ENCODE measurements at places on chromosomes 2 and 18.
A peak's percentile ranks its signal among the peaks of the same experiment; 100 is the strongest.

- no peak for DNase-seq
Observed at GRCh38 chr2:232386490-232386739, 7.9 kb downstream of the ALPP start.

DNA sequence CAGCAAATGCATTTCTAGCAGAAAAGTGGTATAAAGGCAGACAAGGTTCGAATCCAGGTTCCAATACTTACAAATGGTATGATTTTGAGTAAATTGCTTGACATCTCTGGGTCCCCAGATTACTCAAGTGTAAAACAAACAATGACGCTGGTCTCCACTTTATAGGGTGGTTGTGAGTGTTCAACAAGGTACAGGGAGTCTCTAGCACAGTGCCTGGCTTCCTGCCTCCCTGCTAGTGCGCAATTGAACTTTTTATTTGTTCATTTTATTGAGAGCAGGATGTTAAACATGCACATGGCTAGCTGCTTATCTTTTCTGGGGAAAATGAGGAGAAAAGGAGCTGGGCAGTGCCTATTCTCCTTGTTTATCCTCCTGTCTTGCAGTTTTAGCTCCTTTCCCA, 74.9 kb upstream of the MYL1 start:
- DNase-seq = no peak

DNA sequence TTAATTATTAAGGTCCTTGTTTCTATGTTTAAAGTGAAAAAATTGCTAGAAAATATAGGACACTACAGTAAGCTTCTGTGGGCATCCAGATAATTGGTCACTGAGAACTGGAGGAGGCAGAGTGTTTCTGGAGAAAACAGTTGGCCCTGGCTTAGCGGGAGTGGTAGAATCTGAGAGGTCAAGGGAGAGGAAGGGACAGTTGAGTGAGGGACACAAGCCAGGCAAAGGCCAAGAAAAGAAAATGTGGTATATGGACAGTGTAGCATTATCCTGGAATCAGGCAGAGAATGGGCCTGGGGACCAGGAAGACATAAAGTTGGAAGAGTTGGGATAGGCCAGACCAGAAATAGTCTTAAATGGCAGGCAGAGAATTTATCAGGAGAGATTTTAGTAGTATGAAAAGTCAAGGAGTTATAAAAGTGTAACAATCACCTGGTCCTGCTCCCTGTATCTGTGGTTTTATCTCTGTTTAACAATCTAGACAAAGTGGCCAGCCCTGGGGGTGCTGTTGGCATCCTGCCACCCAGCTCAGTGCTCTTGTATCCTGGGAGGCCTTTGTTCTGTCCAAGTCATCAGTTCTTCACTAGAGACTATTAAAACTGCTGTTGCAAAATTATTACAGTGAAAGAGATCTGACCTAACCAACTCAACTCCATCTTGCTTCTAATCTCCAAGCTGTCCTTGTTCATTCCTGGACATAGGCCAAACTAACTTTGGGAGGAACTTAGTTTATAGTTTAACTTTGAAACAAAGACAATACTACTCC, 15.4 kb upstream of the MSGN1 start:
- no peak for DNase-seq

- DNase-seq = no peak
Observed at GRCh38 chr2:205959521-205959920, 126.5 kb downstream of the INO80D start.

DNA sequence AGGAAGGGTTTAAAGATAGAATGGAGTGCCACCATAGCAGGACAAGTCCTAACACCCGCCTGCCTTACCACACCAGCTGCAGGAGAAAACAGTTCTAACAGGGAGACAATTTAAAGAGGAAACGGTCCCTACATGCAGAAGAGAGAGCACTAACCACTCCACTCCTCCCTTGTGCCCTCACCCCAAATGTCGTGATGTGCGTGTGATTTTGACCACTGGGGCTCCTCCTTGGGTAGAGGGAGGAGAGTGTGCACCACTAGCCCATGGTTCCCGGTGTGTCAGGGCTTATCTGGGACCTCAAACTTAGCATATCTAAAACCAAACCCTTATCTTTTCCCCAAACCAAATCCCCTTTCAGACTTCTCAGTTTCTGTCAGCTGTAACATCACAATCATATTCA, 105.5 kb upstream of the CCDC68 start:
- no peak for DNase-seq

GRCh38 chr18:24089515-24090337, 49.1 kb upstream of the CABYR start:
- DNase-seq = no peak

- DNase-seq = peak; percentile 36
Observed at GRCh38 chr2:54522624-54523281, 66.6 kb downstream of the SPTBN1 start.

GRCh38 chr2:141271346-141271745, 859.5 kb downstream of the LRP1B start:
- no peak for DNase-seq

GRCh38 chr18:45978084-45978483, 11.0 kb upstream of the EPG5 start:
- no peak for DNase-seq

GRCh38 chr2:211793690-211794089, 744.9 kb downstream of the ERBB4 start:
- no peak for DNase-seq

GRCh38 chr2:33195891-33196290, 249.1 kb downstream of the LTBP1 start:
- no peak for DNase-seq

GRCh38 chr18:5746844-5747243, 148.5 kb downstream of the TMEM200C start:
- DNase-seq = no peak

GRCh38 chr2:207333599-207334300, 168.0 kb upstream of the KLF7 start:
- DNase-seq = no peak

DNA sequence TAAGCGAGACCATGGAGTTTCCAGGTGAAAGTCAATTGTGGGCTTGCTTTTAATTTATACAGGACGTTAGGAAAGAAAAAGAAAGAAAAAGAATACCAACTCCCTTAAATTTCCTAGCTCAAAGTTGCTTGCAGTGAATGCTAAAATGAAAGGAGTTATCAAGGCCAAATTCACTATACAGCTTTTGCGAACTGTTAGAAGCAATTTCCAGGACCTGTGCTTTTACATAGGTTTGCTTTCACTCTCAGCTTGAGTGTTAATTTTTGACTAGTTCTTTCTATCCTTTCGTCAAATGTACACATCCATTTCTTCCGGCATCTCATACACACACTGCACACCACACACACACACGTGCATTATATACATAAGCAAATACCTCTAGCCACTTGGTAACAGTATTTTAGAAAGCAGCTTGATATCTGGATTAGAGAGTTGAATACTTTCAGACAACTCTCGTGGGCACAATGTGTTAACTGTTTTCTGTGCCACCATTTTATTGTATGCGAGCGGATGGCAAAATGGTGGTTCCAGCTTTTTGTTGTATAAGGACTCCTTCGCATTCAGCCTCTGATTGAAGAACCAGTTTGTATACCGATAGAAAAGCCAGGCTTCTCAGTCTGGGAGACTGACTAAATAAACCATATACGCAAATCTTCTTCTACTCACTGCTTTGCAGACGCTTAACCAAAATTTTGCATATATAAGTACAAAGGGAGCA, 381.8 kb downstream of the MTX2 start:
- no peak for DNase-seq

DNA sequence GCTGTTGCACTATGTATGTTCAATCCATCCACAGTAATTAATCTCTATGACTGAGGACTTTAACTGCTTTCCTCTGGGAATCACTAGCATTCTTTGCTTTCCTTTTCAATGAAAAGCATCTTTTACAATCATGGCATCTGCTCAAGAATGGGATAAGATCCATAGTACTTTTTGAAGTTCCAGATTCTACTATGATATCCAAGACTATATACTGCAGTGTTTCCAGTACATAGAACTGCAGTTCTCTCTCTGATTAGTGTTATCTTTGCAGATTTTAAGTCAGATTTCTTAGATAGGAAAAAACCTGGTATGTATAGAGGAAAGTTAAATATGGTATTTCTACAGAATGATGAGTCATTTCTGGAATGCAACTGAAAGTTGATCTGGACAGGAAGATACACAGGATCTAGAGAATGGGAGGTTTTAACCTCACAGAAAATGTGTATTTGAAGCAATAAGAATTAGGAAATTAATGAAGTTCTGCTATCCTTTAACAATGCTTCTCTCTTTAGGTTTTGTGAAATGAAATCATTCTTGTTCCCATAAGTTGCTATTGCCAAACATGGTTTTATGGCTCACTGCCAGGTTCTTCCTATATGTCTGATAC, 670.7 kb downstream of the ERBB4 start:
- no peak for DNase-seq

DNA sequence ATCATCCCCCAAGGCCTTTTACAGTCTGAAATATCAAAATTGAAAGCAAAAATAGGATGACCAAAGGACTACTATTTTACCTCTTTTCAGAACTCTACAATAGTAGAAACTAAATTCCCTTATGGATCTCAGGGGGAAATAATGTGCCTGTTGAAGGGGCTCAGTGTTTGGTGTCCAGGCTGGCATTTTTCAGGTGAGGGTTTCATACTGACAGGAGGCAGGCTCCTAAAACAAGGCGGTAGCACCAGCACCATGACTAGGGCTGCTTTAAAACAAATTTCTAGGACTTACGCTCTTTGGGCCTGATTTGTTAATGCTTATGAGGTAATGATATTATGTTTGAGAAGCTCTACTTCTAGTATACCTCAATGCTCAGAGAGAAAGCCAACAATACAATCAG, 5.2 kb upstream of the BOLA3 start:
- no peak for DNase-seq

DNA sequence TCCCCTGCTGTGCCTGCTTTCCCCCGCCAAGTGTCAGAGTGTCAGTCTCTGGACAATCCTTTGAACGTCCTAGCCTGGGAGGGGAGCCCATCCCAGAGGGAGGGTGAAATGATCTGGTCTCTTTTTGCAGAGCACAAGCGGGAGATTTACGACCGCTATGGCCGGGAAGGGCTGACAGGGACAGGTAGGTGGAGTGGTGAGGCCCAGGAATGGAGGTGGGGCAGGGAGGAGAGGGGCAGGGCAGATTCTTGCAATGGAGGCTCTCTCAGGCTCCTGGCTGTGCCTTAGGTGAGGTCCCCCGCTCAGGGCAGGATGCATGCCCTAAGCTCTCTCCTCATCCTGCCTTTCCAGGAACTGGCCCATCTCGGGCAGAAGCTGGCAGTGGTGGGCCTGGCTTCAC, 2.4 kb downstream of the DNAJB2 start:
- no peak for DNase-seq

GRCh38 chr2:240326246-240326645, 109.2 kb upstream of the GPC1 start:
- no peak for DNase-seq

GRCh38 chr2:227117027-227117426, 47.0 kb downstream of the COL4A4 start:
- DNase-seq = no peak

DNA sequence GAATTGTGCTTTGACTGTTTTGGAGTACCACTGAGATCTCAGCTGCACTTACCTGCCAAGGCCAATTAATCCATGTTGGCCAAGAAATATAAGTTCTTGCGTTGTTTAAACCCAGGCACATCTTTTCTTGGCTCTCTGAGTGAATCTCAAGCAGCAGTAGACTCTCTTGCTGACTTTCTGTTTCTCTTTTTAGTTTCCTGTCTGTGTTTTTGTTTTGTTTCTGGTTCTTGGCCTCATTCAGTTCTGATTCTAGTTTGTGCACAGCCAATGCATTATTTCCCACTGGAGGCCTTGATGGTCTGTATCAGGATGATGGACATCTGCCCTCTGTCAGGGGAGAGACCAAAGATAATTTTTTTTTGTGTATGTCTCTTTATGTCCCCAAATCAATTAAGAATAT, 379.4 kb downstream of the CDH2 start:
- no peak for DNase-seq

- DNase-seq = no peak
Observed at GRCh38 chr2:7599462-7600258, 682.4 kb downstream of the RNF144A start.

- no peak for DNase-seq
Observed at GRCh38 chr18:59011786-59012185, 127.9 kb upstream of the SEC11C start.

DNA sequence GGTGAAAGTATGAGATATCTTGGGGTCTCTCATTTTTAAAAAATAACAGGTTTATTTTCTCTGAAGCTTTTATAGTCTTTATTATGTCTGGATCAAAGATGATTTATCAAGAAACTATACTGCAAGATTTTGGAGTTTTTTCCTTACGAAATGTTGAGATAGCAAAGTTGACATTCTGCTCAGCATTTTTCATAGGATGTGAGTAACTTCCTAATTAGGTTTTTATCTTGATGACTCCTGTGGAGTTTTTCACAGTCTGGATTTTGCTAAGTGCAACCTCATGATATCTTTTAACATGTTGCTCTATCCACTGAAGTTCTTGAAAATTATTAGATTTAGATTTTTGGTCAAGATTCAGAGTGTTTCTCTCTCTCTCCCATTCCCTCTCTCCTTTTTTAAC, 17.8 kb downstream of the TCF7L1 start:
- no peak for DNase-seq

DNA sequence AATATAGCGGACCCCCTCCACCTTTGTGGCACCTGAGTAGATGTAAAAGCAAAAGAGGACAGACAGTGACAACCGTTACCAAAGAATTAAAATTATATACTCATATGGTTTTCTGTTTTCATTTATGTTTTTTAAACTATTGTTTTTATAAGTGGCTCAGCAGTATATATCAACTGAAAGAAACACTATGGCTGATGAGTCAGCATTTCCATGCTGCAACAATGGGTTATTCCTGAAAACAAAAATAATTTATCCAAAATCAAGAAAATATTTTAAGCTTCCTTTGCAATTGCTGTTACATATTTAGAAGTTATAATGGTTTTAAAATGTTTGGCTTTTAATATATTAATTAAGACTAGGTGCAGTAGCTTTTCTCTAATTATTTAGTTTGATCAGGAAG, 17.7 kb downstream of the MRPS9 start:
- DNase-seq = no peak

DNA sequence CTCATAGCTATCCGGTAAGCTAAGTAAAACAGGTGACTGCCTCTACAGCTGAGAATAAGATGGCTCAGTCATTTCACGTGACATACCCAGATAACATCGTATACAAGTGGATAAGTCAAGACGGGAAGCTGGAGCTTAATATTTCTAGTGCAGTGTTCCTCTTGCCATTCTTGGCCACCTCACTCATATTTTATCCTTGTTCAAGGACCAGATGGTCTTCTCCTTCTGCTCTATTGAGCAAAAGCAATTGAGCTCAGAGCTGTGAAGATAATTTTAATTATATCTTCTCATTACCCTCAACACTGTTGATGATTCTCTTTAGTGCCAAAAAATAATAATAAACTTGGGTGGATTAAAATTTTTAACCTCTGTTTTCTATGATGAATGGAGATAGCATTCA, 201.1 kb downstream of the DCC start:
- no peak for DNase-seq

DNA sequence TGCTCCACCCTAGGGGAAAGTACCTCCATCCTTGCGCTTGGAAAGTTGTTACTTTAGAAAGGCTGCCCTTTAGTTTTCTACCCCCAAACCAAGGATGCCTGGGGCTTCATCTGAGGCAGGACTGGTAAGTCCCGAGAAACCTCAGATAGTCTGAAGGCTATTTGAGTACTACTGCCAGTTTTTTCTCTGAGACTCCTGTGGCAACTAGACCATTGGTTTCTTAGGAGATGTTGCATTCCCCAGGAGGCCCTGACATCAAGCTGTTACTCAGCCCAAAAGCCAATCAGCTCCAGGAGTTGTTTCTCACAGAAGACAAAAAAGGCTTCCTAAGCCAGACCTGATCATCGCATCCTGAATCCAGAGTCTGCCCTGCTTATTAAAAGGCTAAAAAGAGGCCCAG, 67.2 kb downstream of the COLEC12 start:
- DNase-seq = no peak

GRCh38 chr2:85971366-85971765, 82.6 kb upstream of the ST3GAL5 start:
- no peak for DNase-seq
